ENCODE measurements at places on chromosomes 7 and 10.

DNA sequence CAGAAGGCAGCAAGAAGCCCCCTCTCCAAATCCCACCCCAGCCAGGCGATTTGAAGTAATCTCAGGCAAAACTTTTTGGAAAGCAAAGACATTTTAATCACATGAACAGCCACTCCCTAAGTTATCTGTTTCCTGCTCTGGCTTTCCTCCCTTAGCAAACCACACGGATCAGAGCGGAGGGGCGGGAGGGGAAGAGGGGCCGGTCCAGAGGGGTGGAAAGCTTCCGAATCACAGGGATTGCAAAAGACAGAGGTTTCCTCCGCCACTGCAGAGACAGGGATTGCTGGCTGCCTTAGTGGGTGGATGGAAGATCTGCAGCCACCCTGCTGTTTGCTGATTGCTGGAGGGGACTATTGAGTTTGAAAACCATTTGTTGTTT, 41.2 kb downstream of the ZCCHC24 start:
- no peak for DNase-seq

GRCh38 chr7:134018306-134018705, 108.8 kb upstream of the LRGUK start:
- DNase-seq = no peak

DNA sequence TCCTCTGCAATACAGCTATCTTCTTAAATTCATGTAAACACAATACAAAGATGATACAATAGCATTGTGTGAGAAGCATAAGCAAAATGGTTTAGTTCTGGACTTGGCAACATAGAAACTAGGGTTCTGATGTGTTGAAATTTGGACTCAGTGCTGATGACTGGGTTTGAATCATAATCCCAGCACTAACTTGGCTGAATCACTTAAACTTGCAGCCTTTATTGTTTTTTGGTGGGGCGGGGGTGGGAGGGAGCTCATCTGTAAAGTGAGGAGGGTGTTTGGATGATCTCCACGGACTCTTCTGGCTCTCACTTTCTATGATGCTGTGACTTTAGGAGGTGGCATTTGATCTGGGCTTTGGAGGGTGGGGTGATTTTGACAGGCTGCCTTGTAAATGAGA, 158.2 kb downstream of the WNT2 start:
- DNase-seq = no peak

DNA sequence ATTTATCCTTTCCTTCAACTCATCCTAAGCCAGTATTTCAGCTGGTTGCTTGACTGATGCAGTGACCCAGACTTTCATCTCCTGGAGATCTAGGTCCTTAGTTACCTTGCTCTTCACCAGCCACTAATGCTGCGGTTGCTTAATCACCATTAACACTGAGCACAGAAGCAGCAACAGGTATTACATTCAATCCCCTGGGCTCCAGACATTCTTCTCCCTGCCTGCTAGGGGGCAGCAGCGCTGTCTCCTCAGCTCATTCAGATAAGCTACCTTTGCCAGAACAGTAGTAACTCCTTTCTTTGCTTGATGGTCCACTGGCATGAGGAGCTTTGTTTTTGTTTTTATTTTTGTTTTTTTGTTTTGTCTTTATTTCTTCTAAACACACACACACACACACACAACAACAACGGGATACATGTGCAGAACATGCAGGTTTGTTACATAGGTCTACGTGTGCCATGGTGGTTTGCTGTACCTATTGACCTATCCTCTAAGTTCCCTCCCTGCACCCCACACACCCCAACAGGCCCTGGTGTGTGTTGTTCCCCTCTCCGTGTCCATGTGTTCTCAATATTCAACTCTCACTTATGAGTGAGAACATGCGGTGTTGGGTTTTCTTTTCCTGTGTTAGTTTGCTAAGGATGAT, 1043.2 kb upstream of the C7orf33 start:
- DNase-seq = no peak

- DNase-seq = no peak
Measured at GRCh38 chr10:34758447-34758996, 56.6 kb downstream of the PARD3 start.

DNA sequence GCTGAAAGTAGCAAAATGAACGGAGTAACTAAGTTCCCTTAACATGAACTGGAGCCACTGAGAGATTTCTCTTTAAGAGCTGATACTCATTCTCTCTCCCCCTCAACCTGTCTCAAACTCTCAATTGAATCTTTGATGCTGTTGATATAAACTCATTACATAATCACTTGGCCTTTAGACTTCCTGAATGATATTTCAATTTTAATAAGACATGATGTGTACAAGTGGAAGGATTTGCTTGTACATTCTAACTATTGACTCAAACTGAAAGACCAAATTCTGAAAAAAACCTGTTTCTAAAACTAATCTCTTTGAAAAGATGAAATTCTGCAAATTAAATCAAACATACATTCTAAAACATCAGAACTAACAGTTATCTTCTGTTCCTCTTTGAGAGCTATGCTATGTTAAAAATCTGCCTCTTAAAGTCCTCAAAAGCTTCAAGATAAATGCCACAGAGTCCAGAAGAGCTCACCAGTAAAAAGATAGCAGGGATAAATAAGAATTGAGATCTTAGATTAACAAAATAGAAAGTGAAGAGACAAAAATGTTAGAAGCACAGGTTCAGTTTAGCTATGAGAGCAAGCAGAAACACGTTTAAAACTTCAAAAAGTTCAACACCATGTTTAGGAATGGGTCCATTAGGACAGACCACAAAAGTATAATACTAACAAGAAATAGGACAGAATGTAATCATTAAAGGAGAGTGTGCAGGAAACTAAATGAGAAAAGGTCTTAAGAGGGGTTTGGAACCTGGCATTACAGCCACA, 46.1 kb downstream of the TNPO3 start:
- DNase-seq = no peak

DNA sequence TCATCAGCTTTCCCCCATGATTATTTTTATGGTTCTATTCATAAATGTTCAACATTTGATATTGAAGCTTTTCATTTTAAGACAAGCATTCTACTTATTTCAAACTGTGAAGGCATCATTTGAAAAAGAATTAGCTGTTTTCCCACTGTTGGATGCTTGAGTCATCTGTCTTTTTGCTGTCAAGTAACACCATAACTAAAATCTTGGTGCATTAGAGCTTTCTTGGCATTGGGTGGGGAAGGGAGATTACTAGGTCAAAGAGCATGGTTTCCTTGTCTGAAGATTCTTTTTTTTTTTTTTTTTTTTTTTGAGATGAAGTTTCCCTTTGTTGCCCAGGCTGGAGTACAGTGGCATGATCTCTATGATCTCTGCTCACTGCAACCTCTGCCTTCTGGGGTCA, 68.5 kb downstream of the CTBP2 start:
- DNase-seq = no peak

DNA sequence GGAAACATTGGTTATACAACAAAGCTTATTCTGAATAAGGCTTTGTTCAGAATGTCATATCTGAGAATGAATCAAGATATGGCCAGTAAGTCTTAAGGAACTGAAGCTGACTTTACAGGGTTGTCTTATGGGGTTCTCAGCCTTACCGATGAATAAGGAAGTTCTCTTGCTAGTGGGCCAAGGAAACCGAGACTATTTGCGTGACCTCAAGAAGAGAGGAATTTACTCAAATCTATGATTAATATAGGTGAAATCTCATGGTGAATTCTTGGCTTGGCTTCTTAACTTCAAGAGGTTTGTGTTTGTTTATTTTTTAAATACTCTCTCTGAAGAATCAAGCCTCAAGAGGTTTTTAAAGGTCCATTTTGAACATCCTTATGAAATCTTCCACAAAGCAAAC, 4.7 kb upstream of the MRLN start:
- no peak for DNase-seq

DNA sequence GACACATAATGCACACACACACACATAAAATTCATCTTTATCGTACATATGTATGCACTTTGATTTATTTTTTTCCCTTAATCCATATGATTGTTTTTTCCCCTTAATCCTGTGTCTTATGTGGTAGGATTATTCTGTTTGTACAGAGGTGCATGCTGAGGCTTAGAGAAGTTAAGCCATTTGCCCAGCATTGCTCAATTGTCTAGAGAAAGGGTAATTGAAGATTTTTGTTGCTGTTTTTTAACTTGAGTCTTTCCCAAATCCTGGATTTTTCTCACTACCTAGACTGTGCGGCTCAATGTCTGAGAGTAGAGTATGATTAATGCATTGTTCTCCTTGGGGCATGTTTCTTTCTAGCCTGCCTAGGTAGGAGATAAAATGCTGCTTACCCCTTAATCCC, 35.0 kb downstream of the WBP1L start:
- no peak for DNase-seq

DNA sequence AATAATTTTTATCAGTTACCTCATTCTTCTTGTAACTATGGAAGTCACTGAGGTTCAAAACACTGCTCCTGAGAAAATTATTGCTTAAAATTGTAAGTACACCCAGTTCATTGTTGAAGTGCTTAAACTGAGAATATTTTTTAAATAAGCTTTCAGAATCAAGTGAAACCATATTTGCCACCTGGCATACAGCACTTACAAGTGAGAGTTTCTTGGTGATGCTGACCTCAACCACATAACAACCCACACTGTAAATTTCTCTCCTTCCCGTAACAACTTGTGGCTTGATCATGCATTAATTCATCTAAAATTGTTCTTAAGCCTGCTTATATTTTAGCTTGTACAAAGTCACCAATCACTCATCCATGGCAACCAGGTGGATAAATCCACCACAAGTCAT, 34.0 kb downstream of the IMMP2L start:
- DNase-seq = no peak

DNA sequence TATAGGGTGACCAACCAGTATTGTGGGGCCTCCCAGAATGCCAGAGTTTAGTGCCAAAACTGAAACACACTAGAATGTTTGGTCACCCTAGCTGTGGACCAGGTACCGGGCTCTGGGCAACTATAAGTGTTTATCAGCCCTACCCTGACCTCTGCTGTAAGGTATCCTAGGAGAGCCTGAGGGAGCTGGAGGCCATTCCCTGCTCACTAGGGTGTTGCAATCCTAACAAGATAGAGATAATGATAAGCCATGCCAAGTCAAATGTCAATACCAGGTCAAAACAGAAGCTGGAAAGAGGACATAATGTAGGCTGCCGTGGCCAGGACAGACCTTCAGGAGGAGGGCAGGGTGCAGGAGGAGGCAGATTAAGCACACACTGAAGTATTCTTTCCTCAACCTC, 151.8 kb downstream of the KCNMA1 start:
- DNase-seq = no peak

- no peak for DNase-seq
Measured at GRCh38 chr7:107813524-107813923, 10.5 kb upstream of the SLC26A3 start.

DNA sequence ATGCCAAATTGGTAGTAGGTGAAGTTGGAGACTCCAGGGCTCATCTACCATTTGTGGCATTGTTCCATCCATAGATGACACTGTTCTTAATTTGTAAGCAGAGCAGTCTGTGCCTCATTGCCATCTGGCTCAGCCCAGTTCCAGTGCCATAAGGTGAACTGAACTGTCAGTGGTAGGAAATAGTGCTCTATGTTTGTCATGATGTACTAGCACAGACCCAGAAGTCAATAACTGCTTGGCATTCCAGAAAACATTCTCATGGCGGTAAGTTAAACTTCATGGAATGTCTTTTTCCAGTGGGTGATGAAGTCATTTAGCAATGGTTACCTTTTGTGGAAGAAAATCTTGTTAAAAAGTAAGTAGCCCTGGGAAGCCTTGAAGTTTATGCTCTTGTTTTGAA, 302.7 kb downstream of the SUGCT start:
- no peak for DNase-seq

DNA sequence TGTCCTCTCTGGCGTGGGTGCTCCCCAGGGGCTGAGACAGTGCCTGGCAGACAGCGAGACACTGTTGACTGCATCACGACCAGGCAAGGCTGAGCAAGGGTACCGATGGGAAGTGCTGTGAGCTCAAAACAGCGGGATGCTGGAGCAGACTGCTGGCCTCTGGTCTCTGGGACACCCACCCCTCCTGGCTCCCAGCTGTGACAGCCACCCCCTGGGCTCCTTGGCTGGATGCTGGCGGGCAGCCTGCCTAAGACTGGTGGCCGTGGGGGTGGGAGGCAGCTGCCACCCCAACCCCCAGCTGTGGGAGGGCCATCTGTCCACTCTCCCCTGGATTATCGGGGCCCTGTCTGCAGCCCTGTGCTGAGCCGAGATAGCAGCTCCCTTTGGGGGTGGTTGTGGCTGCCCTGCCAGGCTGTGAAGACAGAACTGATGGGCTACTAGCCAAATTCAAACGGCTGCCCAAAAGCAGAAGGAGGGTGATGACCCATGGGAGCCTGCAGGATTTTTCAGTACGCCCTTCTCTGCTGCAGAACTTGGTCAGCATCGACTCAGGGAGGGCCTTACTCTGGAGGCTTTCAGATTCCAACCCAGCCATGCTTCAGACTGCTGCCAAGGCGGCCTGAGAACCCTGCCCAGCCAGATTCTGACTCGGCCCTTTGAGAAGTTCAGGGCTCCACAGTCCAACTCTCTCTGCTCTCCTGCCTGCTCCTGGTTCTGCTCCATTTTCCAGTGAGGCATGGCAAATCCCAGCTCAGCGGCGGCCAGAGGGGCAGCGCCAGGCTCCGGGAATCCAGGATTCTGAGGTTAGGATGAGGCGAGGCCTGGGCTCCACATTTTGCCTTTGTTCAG, 125.3 kb downstream of the NEURL1 start:
- no peak for DNase-seq

GRCh38 chr7:891805-892204, 15.5 kb downstream of the GET4 start:
- DNase-seq = no peak

DNA sequence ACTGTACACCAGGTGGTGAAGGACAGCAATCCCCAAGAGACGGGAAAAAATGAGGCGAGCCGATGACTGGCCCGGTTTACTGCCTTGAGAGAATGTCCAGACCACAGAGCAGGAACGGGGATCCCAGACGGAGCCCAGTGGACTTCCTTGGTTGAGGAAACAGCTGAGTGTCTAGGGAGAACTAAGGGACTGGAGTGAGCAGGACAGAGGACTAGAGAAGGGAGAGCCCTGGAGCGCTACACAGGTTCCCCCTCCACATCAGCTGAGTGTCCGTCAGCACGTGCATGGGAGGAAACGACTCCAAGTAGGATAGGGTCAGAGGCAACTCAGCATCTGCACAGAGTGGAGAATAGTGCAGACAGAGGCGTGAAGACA, 7.1 kb upstream of the WDR86 start:
- no peak for DNase-seq

DNA sequence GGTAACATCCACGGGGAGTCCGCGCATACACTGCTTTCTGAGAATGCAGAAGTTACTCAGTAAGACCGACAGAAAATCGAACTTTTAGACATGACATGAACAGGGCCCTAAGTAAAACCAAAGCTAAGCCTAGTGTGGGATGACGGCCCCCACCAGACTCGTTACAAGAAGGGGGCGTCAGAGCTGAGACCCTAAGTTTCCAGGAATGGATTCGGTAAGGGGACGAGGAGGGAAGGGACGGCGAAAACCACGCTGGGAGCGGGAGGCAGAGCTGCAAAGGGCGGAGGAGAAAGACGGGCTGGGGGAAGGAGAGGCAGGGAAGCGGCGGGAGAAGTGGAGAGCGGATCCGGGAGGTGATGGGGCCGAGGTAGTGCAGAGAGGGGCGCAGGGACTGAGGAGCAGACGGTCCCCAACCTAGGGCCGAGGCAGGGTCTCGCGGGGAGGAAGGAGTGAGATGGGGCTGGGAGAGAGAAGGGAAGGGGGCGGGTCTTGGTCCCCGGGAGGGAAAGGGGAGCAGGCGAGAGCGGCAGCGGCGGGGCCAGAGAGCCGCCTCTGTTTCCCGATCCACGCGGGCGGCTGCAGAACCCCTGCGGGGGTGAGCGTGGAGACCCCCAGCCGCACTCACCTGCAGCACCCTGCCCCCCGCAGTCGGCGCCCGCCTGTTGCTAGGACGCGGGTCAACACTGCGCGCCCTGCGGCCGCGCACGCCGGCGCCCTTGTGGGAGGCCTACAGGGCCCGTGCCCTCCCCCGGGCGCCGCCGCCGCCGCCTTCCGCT, 513 bp downstream of the ODAD2 start:
- no peak for DNase-seq
